Esophagus muscularis mucosa (tissue), 4 donors: ENCODE measurements at places on chromosomes 1 and 21. TPM values are rescaled to one million over a fixed set of nuclear protein-coding genes. Genes with fewer than 3 reads are reported as not detected.

- DNase-seq, result no peak
These were observed 4.4 kb downstream of the F13B start for GRCh38 chr1:197062692-197063091.

- peak; percentile 82 for DNase-seq
These were observed 11.4 kb downstream of the FAM89A start for GRCh38 chr1:231028682-231029081.

GRCh38 chr1:17682400-17682799 lies 72.7 kb upstream of the ACTL8 start:
- no peak for DNase-seq

DNA sequence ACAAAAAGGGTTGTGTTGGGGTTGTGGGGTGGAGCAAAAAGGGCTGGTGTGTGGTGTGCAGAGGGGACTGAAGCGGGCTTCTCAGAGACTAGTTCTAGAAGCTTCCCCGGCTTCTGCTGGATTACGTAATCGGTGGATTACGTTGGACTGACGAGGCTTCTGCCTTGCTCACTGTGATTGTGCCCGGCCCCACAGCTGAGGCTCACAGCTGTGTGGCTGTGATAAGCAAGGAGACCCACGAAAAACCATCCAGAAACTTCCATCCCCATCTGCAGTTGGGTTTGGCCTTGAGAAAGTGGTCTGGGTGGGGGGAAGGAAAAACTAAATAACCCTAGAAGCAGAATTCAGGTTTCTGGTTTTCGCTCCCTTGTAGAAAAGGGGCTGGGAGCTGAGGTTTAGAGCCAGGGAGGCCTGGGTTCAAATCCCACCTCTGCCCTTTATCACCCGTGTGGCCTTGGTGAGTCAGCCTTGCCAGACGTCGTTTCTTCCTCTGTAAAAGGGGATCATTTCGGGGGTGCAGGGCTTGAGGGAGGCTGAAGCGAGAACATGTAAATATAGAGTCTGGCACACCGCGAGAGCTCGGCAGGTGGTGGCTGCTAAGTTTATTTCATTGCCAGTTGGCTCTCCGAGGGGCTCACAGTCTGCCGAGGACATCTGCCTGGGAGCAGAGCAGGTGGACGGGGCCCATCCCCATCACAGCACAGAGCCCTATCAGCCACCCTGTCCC lies 30.4 kb upstream of the DISP3 start:
- DNase-seq, result no peak

DNA sequence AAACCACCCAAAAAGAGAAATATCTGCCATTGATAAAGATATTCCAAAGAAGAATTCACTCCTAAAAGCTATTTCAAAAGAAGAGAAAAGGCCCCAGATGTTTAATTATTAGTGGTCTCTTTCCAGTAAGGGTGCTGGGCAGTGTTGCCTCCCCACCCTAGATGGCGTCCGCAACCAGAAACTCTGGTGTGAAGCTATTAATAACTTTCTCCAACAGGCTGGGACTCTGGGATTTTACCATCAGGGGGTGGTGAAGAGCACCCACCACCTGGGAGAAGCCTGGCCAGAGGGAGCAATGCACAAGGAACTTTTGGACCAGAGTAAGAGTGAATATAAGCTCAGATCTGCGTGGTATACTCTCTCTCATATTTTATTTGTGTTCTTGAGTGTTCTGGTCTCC lies 115.4 kb upstream of the TIAM1 start:
- DNase-seq, result no peak

DNA sequence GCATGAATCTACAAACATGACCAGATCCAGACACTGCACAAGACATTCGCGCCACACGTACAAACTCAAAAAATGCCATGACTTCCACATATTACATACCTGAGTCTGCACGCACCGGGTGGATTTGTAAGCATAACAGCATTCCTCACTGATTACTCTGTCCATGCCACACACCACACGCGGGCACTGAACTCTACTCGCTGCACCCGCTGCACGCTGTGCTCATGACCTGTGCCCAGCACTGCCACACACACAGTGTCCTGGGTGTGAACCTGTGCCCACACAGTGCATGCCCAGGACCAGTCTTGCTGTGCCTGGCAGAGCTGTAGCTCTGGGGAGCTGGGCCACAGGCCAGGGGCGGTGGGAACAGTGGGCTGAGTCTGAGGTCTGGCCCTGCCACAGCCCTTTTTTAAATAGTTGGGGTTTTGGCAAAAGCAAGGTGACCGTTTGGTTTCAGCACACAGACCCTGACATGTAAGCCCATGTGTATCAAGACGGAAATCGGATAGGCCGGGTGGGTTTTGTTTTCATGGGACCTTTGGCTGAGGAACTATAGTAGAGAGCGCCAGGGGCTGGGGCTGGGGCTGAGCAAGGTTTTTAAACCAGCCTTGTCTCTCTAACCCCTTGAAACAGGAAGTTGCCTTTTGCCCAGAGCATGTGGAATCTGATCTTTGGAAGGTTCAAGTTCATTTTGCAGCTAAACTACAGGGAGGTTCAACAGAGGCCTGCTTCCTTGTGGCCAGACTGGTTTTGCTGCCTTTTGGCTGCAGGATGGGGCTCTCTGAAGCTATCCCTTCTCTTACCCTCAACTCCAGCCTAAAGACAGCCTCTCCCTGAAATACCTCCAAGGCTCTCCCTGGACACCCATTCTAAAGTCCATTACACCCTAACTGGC lies 12.3 kb upstream of the GOLT1A start:
- DNase-seq, result no peak

- no peak for DNase-seq
These were observed 66.5 kb upstream of the LYST start for GRCh38 chr1:235933017-235933765.

- no peak for DNase-seq
These were observed 44.7 kb downstream of the CDC42BPA start for GRCh38 chr1:227273557-227273956.

DNA sequence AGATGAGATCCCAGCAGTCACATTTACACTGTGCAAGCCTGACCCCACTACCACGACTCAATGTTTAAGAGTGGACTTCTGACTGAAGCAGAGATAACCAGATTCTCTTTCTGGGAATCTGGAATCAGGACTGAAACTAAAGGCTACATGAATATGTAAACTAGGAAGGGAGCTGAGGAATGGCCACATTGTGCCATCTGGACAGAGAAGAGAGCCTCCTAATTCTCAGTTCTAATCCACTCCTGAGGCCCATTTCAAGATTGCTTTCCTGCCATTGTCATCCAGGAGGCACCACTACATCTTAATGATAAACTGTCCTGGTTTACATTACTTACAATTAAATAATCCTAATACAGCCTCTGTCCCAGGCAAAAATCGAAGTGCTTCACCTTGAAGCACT lies 6.5 kb downstream of the PAXBP1 start:
- DNase-seq, result no peak

- DNase-seq, result no peak
These were observed 2164.2 kb downstream of the NCAM2 start for GRCh38 chr21:23162198-23162946.

DNA sequence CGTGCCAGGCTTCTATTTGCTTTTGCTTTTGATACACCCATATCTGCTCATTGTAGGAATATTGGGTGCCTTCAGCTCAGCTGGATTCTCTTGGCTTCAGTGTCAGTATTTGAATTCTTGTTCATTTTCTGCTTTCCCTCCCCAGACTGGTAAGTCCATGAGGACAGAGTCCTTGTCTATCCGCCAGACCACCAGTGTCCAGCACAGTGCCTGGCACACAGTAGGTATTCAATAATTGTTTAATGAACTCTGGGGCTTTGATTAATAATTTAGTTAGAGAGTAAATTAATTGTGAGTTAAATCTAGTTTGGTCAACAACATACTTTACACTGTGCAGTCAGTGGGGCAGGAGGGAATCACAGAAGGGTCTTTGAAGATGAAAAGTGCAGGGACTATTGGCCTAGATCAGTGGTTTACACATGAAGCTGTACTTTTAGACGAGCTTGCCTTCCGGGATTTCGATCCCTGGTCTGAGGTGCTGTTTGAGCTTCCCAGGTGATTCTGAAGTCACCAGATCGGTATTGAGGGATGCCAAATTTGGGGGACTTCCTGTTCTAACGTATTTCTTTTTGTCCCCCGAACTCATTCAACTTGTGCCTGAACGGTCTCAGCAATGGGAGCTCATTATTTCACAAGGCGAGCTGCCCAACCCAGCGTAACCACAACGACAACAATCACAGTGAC lies 119.1 kb upstream of the JUN start:
- DNase-seq, result no peak

DNA sequence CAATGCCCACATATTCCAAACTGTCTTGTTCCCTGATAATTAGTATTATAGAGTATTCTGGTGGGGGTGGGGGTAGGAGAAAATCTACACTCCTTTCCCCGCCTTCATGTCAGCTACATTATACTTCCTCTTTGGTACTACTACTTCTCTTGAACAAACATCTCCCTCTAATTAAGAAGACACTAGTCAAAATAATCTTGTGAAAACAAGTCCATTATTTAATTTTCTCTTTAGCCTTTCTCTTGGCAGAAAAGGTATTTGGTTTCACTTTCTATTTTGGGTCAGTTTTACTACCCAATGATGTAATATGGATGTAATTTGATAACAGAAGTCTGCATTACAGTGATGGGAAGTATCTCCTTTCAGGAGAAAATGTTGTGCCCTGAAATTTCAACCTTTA lies 22.5 kb downstream of the NTMT2 start:
- DNase-seq, result no peak

DNA sequence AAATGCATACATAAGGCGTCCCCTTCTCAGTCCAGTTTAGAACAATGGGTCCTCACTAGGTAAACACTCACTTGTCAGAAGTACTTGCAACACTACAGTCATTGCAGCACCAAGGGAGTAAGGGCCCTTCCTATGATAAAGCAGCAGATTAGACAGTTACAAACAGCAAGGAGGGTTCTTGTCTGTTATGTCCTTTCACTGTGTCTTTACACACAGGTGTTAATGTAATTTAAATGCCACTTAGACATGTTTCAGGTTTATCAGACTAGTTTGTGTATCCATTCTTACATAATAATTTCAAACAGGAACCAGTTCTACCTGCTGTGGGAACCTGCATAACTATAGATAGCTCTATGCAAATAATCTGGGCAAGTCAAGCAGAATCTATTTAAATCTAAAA lies 105.6 kb upstream of the USH2A start:
- no peak for DNase-seq

DNA sequence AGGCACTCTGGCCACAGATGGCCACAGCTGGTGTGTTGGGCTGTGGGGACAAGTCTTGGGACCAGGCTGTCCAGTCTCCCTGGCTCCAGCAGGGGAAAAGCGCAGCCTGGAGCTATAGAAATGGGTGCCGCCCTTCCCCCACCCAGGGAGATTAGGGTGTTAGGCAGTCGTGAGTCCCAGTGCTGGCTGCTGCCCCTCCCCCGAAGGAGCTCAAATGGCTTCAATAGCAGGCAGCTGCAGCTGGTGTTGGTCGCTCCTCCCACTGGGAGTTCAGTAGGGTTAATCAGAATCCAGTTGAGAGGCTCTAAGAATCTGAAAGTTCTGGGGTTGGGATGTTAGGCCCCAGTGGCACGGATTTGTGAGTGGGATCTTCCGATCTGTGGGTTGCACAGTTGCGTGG lies 595.6 kb upstream of the PKN2 start:
- no peak for DNase-seq

ACTL8 gene
- total RNA-seq, result not detected

GPR37L1 gene
- not detected for total RNA-seq

SPRR2E gene
- not detected for total RNA-seq

DNA sequence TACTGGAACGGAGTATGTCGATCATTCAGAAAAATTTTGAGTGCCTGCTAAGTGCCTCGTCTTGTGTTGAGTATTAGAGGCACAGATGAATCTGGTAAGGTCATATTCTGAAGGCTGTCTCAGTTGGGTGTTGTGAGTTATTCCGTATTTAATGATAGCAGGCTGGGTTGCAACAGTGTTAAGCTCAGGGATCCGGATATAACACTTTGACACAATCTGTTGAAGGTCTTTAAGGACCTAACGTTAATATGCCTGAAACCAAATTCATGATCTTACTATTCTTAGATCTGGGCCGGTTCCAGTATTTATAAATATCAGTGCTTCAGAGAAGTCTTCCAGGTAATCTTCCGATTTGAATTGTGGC lies 555 bp downstream of the PRPF38A start:
- DNase-seq, result no peak

WLS gene
- 94.8 TPM for total RNA-seq

DNA sequence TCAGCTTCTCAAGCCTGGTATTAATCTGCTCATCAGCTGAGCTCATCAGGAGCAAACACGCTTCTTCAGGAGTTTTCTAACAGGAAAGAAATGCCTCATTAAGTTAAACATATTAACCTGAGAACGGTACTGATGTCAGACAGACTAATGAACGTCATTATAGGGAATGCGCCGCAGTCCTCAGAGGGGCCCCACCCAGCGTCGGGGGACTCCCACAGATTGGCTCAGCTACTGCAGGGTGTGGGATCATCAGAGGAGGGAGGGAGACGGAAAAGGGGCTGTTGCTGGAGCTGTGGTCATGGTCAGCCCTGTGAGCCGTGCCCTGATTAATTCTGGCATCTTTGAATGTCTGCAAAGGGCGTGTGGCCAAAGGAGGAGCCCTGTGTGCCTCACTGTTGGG lies 348.5 kb downstream of the PTPRU start:
- DNase-seq, result no peak

DNA sequence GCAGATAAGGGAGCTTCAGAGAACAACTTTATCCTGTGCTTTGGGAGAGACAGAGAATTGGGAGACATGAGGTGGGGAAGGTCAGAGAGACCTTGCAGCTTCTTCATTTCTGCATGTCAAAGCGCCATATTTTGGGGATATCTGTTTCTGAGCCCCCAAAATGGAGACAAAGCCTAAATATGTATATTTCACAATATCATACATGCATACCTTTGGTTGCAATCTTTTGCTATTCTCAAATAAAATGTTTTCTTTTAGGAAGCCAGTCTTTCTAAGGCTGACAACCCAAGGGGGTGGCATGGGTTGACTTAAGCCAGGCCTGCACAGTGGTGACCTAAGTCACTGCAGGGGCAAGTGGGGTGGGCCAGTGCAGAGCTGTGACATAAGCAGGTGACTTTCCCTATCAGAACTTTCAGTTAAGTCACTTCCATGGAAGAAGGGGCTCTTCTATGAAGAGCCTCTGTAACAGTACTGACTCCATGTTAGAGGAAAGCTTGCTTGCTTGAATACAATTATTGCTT lies 13.9 kb upstream of the MRPL55 start:
- DNase-seq, result no peak

- DNase-seq, result no peak
These were observed 45.7 kb downstream of the FYB2 start for GRCh38 chr1:56773341-56774066.

GRCh38 chr1:20290624-20291597 lies at the start of gene VWA5B1:
TSS of gene VWA5B1 (plus strand) at chr1:20290875. CDS start at chr1:20310602, 19,727 bp downstream.
- DNase-seq, result no peak

PAX7 gene
- total RNA-seq, result not detected

PFDN2 gene
- total RNA-seq, result 40.3 TPM

DNA sequence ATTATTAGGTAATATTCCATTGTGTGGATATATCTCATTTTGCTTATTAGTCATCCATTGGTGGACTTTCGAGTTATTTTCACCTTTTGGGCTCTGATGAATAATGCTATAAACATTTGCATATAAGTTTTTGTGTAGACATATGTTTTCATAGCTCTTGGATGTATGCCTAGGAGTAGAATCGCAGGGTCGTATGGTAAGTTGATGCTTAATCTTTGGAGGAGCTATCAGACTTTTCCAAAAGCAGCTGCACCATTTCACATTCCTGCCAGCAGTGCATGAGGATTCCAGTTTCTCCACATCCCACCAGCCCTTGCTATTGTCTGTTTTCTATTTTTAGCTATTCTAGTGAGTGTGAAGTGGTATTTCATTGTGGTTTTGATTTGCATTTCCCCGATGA lies 120.3 kb upstream of the TMEM51 start:
- DNase-seq, result no peak
